ENCODE measurements at places on chromosomes 7 and 10. TPM values are rescaled to one million over a fixed set of nuclear protein-coding genes. Genes with fewer than 3 reads are reported as not detected.

DNA sequence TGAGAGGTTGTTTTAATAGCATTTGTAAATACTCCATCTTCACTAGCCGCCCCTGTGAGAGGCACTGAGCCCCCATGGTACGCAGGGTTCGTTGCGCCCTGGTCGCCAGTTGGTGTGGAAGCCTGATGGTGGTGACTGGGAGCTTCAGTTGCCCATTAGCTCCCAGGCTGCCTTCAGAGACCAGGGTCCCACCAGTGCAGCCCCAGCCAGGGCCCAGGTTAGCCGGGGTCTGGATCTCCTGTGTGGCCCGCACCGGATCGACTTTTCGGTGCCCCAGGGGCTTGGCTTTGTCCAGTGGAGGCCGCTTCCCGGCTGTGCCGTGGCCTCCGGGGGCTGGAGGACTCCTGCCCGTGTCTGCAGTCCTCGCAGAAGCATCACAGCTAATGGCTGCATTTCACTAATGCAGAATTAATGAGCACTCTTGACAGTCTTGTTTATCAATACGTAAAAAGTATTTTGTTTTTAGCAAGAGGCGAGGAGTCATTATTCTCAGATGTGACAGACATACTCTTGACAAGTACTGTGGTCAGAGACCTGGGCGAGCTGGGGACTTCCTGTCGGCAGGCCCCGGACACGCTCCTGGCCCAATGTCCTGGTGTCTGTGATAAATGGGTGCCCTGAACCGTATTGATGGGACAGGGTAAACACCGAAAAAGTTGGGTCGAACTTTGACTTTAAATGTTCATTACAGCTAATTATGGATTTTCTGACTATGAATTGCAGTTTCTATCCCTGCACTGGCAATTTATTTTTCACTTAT lies 99.8 kb downstream of the NKX6-2 start:
- no peak for DNase-seq

GRCh38 chr7:35593899-35594298 lies 101.0 kb downstream of the HERPUD2 start:
- DNase-seq: peak; percentile 28

Gene ZNF316
- total RNA-seq: 24.2 TPM

DNA sequence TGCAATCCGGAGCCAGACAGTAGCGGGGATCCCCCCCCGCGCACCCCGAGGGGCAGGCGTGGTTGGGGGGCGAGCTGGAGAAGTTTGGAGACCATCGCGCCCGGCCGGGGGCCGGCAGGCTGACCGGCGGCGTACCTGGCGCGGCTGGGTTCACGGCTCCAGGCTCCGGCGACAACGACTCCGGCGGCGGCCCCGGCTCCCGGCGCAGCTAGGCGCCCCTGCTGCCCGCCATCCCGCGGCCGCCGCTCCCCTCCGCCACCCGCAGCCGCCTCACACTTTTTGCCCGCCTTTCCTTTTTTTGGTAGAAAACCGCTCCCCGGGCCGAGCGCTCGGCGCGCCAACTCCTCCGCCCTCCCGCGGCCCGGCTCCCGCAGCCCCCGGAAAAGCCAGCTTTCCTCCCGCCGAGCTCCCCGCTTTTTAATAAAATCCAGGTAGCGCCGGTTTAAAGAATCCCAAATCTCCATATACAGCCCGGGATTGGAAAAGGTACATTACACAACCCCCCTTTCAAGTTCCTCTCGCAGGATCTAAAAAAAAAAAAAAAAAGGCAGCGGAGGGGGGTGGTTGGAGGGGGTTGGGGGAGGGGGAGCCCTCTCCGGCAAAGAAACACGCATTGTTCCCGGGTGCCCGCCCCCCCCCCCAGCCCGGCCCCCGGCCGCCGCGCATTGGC lies at the start of gene TNRC18:
TSS of gene TNRC18 (minus strand) at position 529 of the 670 bp plus-strand sequence. CDS start 2,588 bp downstream, outside the sequence.
- no peak for DNase-seq

DNA sequence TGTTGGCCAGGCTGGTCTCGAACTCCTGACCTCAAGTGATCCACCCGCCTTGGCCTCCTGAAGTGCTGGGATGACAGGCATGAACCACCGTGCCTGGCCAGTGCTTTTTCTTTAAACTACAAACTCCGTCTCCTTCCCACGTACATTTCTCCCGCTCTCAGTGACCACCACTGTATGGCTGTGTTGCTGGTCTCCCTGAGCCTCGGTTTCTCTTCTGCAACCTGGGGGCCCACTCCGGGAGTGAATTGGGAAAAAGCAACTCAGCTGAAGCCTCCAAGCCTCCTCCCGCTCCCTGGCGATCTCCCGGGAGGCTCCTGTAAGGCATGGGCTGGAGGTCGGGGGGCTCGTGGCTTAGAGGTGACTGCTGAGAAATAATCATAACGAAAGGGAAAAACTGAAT lies 136.3 kb downstream of the ELFN1 start:
- DNase-seq: no peak

Gene CCDC71L
- total RNA-seq: 16.6 TPM

DNA sequence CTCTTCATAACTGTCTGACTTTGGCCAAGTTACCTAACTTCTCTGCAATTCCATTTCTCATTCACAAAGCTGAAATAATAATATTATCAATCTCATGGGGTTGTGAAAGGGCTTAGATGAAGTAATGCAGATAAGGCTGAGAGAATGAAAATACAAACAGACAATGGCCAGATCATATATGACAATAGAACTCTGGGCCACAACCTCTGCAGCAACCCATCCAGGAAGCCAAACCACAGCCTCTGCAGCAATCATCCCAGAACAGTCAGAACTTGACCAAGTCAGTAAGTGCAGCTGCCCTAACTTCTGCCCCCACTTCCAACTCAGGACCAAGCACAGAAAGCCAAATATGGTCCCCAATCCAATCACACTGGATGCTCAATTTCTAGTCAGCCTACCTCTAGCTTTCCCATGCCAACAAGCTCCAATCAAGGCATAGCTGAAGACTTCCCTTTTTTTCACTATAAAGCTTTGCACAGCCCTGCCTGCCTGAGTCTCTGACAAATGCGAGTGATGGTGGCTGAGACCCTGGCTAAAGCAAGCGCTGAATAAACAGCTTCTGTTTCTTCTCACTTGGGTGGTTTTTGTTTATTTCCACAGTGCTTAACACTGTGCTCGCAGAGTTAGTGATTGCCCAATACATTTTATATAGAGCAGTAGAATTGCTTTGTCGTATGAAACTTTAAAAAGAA lies 34.8 kb upstream of the TNPO3 start:
- DNase-seq: peak; percentile 52

DNA sequence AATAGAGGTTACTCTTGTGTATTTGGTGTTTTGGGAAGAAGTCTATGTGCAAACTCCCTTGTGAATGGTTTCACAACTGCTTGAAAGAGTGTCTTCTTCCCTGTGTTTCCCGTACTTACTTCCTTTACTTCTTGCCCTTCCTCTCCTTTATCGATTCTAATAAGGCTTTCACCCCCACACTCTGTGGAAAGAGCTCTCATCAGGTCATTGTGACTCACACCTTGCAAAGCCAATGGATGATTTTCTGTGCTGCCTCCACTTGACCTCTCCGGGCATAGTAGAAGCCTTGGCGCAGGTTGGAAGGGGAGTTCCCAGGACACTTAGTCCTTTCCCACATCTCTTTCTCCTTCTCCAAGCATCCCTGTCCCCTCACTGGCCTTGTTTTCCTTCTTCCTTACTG lies 6.2 kb upstream of the TSPAN15 start:
- DNase-seq: no peak

Gene OR2A12
- total RNA-seq: not detected

DNA sequence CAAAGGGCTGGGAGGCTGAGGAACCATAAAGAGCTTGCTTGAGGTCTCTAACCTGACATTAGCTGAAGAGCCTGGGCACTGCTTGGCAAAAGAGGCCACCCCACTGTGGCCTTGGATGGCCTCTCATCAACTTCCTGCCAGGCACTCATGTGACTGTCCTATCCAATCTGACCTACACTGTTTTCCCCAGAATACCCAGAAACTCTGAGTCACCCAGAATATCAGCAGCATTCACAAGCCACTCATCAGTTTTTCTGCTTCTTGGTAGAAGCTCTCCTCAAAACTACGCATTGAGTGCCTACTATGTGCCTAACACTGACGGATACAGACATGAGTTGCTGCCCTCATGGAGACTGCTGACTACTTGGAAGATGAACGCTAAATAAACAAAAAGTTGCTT lies 4.1 kb upstream of the NT5C2 start:
- DNase-seq: peak; percentile 24

- DNase-seq: no peak
Observed at GRCh38 chr7:2435146-2435545, 31.7 kb downstream of the CHST12 start.

Gene COL13A1
- not detected for total RNA-seq

Gene TMEM229A
- total RNA-seq: not detected

GRCh38 chr10:34814913-34815184 lies 247 bp downstream of the PARD3 start:
- no peak for DNase-seq

- no peak for DNase-seq
Observed at GRCh38 chr10:7811000-7811399, 7.3 kb upstream of the TAF3 start.

Gene PAX4
- total RNA-seq: not detected

- DNase-seq: no peak
Observed at GRCh38 chr10:62384447-62385081, 10.4 kb downstream of the ZNF365 start.

DNA sequence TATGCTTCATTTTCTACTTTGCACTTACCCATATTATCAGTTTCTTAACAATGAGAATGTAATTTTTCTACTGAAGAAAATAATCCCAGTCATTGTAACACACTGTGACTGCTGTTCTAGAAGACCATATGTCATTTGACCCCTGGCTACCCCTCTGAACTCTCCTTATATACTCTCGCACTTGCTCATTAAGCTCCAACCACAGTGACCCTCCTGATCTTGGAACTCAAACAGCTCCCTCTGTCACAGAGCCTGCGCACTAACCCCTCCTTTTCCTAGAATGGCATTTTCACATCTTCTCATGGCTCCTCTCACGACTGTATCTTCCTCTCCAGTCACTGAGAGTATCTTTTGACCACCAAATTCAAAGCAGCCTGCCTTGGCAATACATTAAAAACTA lies 169.7 kb downstream of the CACNA2D1 start:
- no peak for DNase-seq

- DNase-seq: no peak
Observed at GRCh38 chr7:40541336-40541735, 406.5 kb downstream of the SUGCT start.

Gene CRHR2
- total RNA-seq: not detected

- DNase-seq: no peak
Observed at GRCh38 chr7:45188736-45189135, 31.1 kb downstream of the RAMP3 start.

Gene PRSS2
- total RNA-seq: not detected

Gene LIPF
- not detected for total RNA-seq

Gene PYROXD2
- 9.3 TPM for total RNA-seq

DNA sequence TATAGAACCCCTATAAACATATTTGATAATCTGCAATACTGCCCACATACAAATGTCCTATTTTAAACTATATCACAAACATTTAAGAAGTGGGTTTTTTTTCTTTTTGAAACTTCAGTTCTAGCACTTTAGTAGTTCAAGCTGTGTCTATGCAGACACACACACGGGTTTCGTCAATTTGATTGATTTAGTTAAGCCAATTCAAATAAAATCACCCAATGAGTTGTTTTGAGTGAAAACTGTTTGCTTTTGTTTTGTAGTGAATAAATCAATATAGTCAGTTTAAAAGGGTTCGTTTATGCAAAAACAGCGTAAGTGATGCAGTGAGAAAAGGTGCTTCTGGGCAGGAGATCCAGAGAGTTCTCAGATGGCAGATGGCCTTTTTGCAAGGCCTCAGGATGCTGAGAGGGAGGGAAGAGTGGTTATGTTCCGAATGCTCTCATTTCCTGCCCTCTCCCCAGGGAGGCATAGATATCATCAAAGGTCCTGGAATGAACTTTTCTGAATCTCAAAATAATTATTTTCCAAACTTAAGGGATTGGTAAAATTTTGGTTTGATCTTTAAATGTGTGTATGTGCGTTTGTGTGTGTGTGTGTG lies 102.7 kb downstream of the AGMO start:
- DNase-seq: no peak

Gene TFEC
- 0.47 TPM for total RNA-seq

GRCh38 chr10:33521062-33521461 lies 186.6 kb upstream of the NRP1 start:
- no peak for DNase-seq

DNA sequence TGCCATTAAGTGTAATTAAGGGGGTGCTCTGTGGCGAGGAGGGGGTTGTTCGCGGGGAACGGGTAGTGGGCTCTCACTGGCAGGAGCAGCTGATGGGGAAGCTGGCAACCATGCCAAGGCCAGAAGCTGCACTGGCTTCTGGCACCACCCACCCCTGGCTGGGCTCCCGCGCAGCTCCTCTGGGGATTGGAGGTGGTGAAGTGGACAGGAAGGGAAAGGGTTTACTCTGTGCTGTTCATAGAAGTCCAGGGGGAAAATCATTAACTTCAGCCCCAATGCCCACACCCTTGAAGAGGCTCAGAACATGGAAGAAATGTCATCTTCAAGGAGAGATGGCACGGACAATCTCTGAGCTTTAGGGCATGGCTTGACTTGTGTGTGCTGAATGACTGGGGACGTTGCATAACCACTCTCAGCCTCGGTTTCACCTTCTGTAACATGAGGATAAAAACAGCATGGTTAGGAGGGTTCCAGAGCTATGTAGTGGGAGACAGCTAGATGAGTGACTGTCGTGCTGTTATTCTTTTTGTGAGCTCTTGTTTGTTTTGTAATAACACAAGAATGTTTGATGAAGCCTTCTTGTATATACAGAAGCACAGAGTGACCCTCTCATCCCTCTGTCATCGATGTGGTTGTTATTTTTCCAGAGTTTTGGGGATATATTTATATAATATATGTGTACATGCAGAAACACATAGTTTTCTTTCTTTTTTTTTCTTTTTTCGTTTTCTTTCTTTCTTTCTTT lies 29.9 kb downstream of the KAZALD1 start:
- DNase-seq: no peak

DNA sequence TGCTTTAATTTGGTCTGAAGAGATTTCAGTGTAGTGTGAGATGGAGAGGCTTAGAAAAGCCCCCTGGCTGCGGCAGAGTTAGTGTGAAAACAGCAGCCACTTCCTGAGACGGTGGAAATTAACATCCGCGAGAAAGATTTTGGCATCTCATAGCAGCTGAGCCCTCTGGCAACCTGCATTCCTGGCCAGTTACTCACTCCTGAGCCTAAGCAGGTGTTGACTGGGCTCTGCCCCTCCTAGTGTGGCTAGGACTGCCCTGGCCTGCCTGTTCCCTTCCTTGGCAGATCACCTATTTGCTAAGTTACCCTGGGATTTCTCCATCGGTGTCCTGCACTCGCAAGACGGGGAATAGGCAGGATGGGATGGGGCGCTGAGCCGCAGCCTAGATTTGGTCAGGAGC lies 57.6 kb upstream of the LMTK2 start:
- no peak for DNase-seq

GRCh38 chr7:151146761-151147160 lies 20.7 kb downstream of the GBX1 start:
- DNase-seq: no peak

DNA sequence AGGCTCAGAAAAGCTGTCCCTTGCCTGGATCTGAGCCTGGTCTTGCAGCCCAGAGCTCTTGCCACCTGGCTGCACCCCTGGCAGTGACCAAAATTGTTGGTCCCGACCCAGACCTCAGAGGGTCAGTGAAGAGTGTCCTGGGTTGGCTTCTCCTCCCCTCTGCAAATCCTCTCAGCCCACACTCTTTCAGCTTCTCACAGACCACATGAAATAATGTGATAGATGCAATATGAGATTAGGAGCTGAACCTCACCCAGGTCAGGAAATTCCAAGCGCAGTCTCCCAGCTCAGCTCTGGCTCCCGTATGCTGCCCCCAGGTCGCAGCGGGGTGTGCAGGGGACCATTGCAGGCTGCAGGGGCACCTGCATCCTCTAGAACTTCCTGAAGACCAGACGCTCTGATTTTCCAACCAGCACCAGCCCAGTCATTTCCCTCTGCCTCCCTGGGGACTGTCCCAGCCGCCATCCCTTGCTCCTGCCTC lies 19.6 kb upstream of the RET start:
- no peak for DNase-seq
